ENCODE measurements at places on chromosomes 2 and 18. TPM values are rescaled to one million over a fixed set of nuclear protein-coding genes. Genes with fewer than 3 reads are reported as not detected.

- DNase-seq, result no peak
Measured at GRCh38 chr2:54613386-54613785, 110.1 kb upstream of the EML6 start.

DNA sequence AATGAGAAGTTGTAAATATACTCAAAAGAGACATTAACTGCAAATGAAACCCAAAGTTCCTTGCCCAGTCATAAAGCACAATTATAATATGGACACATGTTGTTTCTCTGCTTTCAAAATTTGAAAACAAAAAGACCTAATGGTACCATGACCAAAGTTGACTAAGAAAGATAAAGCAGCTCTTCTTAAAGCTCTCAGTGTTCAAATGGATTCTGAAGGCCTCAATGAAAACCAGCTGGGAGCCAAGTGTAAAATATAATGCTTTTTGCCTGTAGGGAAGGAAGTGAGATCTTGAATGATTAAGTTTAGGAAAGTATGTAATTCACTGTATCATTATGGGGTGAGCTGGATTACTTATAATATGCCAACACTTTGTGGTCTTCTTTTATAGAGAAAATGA is 178.6 kb downstream of the SATB2 start:
- DNase-seq, result no peak

- no peak for DNase-seq
Measured at GRCh38 chr18:49162226-49162864, 211.6 kb upstream of the SMAD7 start.

The HAAO gene
- total RNA-seq, result not detected

All from glutamatergic neuron (in vitro differentiated cells).